NCI-H446 treated with DMSO at 0.1 percent for 48 hours (cell line): ENCODE measurements at places on chromosomes 12 and 14.

- DNase-seq: peak; percentile 95
Measured at GRCh38 chr12:124422570-124423523, 128.0 kb downstream of the RFLNA start.

DNA sequence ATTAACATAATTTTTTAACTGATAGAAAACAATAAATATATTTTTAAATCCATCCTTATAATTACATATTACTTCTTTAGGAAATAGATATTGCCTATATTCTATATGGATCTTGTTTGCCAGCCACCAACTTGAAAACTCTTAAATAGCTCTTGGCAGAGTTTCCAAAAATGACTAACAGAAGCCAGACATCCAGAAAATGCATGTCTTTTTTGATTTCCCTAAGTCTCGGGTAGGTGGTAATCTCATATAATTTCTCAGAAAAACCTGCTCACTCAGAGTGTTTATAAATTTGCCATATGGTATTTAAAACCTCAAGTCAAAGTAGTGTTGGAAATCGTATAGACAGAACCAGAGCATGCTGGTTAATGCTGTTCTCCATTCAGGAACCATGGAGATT is 360.4 kb upstream of the FOXG1 start:
- DNase-seq: peak; percentile 82

- DNase-seq: no peak
Measured at GRCh38 chr12:93319523-93320050, 58.1 kb upstream of the NUDT4 start.

- DNase-seq: no peak
Measured at GRCh38 chr14:22188318-22188717, 400.7 kb downstream of the DAD1 start.

GRCh38 chr12:94643606-94644005 is 6.8 kb downstream of the TMCC3 start:
- no peak for DNase-seq

- DNase-seq: no peak
Measured at GRCh38 chr14:71466251-71466650, 466.0 kb upstream of the RGS6 start.

- no peak for DNase-seq
Measured at GRCh38 chr12:12123036-12123604, 52.4 kb downstream of the BCL2L14 start.

- DNase-seq: no peak
Measured at GRCh38 chr14:82124511-82124910, 590.9 kb upstream of the SEL1L start.

DNA sequence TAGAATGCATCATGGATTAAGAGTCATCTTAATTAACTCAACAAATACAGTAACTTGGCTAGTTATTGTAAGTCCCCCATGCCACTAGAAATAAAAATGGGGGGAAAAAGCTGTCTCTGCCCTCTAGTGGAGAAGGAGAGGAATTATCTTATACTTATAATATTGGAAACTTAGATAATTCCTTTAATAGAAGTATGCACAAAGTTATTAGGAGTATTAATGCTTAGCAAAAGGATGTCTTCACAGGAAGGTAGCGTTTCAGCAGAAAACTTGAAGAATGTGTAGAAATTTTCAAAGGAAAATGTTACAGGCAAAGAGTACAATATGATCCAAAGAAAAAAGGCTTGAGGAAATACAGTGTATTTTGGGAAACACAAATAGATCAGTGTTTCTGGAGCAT is 19.8 kb downstream of the OR5AU1 start:
- peak; percentile 16 for DNase-seq

- DNase-seq: no peak
Measured at GRCh38 chr12:94057262-94058151, 90.9 kb upstream of the PLXNC1 start.

- no peak for DNase-seq
Measured at GRCh38 chr14:79578470-79578869, 632.8 kb downstream of the DIO2 start.

DNA sequence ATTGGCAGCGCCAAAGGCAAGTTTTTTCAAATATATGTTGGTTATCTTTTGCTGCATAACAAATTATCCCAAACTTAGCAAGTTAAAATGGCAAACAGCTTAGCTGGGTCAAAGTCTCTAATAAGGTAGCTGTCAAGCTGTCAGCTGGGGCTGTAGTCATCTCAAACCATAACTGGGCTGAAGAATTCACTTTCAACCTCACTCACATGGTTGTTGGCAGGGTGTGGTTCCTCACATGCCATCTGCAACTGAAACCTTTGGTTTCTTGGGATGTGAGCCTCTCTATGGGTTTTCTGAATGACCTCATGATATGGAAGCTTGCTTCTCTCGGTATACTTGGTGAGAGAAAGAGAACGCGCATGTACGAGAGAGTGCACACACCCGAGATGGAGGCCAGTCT is 125.4 kb downstream of the LRIG3 start:
- DNase-seq: no peak

GRCh38 chr14:41313196-41313595 is 293.5 kb upstream of the LRFN5 start:
- no peak for DNase-seq

- DNase-seq: no peak
Measured at GRCh38 chr14:20657216-20658211, 16.0 kb upstream of the OR6S1 start.

- no peak for DNase-seq
Measured at GRCh38 chr14:35197015-35197414, 74.7 kb downstream of the PRORP start.

DNA sequence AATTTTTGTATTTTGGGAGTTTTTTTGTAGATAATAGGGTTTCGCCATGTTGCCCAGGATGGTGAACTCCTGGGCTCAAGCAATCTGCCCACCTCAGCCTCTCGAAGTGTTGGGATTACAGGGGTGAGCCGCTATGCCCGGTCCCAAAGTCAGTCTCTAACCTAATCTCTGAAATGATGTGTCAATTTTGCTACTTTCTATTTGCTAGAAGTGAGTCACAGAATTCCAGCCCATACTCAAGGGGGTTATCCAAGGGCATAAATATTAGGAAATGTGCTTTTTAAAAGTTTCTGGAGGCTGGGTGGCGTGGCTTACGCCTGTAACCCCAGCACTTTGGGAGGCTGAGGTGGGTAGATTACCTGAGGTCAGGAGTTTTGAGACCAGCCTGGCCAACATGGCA is 40.5 kb downstream of the RESF1 start:
- no peak for DNase-seq

GRCh38 chr14:92005019-92005418 is 34.8 kb downstream of the TRIP11 start:
- no peak for DNase-seq

- no peak for DNase-seq
Measured at GRCh38 chr12:124757329-124757728, 106.3 kb downstream of the SCARB1 start.

GRCh38 chr14:93655078-93655750 is 133.1 kb downstream of the PRIMA1 start:
- peak; percentile 7 for DNase-seq

DNA sequence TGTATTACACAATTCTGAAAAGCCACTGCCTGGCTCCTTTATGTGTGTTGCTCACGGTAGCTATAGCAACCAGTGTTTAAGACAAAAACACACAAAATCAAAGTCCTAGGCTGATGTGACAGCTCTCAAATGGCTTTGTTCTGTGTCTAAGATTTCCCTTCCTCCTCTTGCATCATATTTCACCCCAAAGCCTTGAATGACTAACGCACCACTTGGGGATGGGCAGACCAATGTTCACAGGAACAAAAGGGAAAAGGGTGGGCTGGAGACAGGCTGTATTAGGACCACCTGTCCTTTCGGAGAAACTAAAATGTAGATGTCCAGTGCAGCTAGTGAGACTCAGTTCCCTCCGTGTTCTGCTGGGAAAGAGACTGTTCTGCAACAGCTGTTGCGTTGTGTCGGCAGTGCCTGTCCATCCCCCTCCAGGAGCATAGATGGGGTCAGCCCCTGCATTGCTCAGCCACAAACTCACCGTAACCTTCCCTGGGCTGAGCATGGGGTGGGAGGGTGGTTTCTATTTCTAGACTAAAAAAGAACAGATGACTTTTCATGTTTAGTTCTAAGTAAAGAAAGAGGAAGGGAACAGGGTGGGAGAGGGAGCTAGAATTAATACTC is 26.8 kb upstream of the DAAM1 start:
- no peak for DNase-seq

DNA sequence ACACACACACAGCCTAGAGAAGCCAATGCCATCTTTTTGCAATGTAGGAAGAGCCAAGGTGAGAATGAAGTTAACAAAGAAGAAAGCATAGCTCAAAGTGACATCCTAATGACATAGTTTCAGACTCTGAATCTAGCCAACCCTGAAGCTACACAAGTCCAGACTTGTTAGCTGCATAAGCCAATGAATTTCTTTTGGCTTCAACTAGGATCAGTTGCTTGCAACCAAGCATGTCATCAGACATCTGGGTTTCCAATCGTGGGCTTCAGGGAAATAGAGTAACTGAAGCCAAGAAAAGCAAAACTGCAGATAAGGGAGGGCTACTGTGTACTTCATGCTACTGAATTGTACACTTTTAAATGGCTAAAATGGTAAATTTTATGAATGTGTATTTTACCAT is 4.4 kb upstream of the GPHN start:
- peak; percentile 90 for DNase-seq

DNA sequence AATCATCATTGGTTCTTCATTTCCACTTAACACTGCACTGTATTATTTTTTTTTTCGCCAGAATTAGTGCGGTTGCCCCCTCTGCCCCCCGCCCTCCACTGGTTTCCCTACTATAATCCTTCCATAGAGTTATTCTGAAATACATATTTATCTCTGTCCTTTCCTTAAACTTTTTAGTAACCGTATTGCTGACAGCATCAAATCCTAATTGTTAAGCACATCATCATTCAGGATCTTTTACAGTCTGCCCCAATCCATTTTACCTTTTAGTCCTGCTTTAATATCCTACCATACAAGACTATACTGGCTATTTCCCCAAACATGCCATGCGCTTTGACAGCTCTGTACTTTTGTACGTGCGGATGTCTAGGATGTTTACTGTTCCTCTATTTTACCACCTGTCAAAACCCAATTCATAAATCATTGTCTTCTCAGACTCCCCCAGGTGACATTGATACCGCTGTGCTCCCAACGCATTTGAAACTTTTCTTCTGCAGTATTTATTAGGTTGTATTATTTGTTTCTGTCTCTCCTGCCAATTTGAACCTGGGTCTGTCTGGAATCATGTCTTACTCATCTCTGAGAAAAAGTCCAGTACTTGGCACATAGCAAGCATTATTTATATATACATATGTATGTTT is 1.0 kb downstream of the FGFR1OP2 start:
- no peak for DNase-seq

DNA sequence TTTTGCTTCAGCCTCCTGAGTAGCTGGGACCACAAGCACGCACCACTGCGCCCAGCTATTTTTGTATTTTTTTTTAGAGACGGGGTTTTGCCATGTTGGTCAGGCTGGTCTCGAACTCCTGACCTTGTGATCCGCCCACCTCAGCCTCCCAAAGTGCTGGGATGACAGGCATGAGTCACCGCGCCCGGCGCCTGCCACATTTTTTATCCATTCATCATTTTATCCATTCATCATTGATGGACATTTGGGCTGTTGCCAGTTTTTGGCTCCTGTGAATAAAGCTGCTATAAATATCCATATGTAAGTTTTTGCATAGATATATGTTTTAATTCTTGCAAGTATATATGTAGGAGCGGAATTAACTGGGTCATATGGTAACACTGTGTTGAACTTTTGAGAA is 79.5 kb downstream of the DAAM1 start:
- no peak for DNase-seq

- DNase-seq: peak; percentile 87
Measured at GRCh38 chr12:66804563-66804974, 125.7 kb upstream of the GRIP1 start.

GRCh38 chr14:91872517-91873470 is 5.5 kb upstream of the TC2N start:
- no peak for DNase-seq

DNA sequence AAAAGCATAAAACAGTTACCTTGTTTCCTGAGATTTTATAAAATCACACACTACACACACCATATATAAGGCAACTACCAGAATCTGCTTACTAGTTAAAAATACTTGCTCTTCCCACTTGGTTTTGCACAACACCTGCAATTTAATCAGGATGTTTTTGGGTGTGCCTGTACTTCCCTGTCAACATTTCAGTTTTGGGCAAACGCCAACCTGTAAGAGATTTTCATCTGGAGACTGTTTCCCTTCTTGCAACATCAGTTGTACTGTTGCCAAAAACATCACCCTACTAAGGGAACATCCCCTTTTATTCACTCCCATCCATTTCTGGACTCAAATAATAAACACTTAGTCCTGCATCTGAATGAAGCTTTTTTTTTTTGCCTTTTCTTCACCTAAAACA is 172.3 kb downstream of the DUSP6 start:
- no peak for DNase-seq

GRCh38 chr12:80977346-80977745 is 39.6 kb upstream of the LIN7A start:
- no peak for DNase-seq

GRCh38 chr12:70605976-70606375 is 31.3 kb downstream of the PTPRB start:
- no peak for DNase-seq

DNA sequence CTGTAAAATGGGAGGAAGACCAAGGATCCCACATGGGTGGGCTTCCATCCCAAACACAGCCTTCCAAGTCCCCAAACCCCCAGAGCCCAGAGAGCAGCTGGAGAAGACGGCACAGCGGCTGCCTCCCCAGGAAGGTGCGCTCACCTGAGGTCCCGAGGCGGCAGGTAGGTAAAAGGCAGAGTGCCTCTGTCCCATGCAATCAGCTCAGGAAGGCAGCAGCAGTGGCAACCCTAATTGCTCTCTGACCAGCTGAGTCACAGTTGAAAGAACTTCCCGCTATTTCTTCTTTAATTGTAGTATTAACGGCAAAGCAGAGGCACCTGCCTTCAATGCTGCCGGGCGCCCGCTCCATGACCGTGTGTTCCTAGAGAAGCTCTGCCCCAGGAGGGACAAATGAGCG is 91.1 kb upstream of the BCL11B start:
- no peak for DNase-seq

- DNase-seq: no peak
Measured at GRCh38 chr12:113065126-113066007, 8.8 kb downstream of the DTX1 start.

- peak; percentile 85 for DNase-seq
Measured at GRCh38 chr12:116717466-116718437, 20.1 kb downstream of the SPRING1 start.

GRCh38 chr12:95151821-95152220 is 65.4 kb downstream of the FGD6 start:
- DNase-seq: no peak
